ENCODE measurements at places on chromosomes 12 and 14.

DNA sequence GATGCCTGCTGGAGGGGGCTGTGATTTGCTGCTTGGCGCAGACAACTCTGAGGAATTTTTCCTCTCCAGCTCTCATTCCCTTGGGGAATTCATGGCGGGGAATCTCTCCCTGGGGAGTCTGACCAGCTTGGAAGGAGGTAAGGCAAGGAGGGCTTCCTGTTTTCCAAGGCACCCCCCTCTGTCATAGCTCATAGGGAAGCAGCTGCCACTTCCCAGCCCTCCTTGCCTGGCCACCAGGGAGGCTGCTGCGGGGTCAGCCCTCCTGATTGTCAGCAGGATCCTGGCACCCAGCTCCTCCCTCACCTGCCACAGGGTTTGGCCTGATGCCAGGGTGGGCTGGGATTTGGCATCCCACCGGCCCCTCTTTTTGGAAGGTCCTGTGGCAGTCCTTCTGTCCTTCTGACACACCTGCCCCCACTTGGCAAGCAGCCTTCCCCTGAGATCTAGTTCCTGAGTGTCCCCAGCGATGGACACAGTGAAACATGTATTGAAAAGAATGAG, 74.9 kb downstream of the TSPAN9 start:
- DNase-seq = no peak

DNA sequence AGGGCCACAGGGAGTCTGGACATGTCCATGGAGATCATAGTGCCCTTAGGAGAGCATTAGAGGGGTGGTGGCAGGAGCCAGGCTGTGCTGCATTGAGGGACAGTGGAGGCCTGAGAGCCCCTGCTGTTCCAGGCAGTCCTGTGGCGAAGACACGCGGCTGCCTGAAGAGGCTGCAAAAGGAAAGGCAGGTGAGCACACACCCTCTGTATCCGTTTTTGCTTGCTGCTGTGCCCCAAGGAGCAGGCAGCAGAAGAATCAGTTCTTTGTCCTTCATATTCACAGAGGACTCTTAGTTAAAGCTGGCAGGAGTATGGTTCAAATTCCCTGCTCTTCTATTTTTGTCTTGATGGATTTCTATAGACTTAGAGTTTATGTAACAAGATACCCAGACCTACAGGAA, 4.5 kb downstream of the SLC35E3 start:
- DNase-seq = no peak

GRCh38 chr14:96081224-96081623, 42.1 kb downstream of the C14orf132 start:
- no peak for DNase-seq

- DNase-seq = no peak
These were observed 90.4 kb downstream of the RBM19 start for GRCh38 chr12:113875691-113876090.

DNA sequence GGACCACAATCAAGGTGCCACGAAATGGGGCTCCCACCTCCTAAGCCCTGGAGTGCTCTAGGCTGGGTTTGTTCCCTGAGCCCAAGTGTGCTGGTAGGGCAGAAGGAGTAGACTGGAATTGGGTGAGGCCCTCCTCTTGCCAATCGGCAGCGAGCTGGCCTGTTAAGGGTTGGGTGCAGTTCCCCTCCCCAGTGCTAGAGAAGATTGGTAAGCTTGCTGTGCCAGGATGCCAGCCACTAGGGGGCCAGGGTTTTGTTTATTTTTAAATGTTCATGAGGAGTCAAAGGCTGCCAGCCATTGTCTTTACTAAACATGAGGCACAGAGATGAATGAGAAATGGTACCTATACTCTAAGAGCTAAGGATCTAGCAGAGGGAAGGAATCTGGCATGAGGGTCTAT, 79.7 kb downstream of the SPTB start:
- DNase-seq = no peak

DNA sequence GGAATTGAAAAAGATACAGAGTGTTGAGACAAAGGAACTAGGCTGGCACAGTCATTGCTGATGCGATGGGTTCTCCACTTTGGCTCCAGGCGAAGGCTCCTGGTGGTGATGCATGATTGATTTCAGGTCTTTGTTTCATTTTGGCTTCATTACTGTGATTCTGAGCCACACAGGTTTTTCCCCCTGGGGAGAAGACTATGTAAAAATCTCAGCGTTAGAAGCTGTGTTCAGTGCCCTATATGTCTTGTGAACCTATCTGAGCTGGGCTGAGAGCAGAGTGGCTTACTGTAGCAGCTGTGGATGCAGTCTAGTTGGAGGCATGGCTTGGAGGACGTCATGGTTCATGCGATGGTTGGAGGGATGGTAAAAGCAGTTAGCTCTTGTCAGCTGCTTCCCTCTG, 54.0 kb downstream of the GPATCH2L start:
- no peak for DNase-seq

DNA sequence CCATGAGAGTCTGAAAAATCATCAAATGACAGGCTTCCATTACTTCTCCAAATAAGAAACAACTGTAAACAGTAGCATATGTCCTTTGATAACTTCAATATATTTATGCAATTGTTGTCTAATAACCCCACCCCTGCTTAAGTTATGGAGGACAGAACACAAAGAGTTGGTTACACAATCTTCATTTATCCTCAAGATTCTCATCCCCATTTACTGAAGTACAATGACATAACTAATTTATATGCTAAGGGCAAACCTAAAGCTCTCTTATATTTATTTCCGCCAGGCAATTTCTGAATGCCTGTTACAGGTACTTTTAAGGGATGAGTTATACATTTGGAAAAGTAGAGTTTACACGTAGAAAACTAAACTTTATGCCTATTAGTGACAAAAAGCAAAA, 12.3 kb downstream of the SCAF11 start:
- no peak for DNase-seq

GRCh38 chr12:96044017-96044942, 8.9 kb upstream of the LTA4H start:
- DNase-seq = no peak

GRCh38 chr12:64137117-64137516, 85.0 kb downstream of the KICS2 start:
- no peak for DNase-seq

GRCh38 chr12:79455286-79455685, 235.5 kb downstream of the PAWR start:
- peak; percentile 15 for DNase-seq

DNA sequence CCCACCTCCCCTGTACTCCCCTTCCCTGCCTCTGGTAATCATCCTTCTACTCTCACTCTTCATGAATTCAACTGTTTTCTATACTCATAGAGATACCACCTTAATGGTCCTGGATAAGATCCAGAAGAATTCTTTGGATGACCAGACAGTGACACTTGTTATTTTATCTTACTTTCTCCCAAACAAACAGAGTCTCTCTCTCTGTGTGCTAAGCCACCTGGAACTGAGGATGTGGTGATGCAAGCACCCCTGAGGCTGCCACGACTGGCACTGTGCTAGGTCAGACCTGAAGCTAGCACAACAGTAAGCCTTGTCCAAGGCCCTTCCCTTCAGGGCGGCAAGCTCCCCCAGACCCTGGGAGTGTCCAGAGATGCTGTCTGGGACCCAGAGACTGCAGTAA, 250.2 kb downstream of the C12orf50 start:
- DNase-seq = no peak

DNA sequence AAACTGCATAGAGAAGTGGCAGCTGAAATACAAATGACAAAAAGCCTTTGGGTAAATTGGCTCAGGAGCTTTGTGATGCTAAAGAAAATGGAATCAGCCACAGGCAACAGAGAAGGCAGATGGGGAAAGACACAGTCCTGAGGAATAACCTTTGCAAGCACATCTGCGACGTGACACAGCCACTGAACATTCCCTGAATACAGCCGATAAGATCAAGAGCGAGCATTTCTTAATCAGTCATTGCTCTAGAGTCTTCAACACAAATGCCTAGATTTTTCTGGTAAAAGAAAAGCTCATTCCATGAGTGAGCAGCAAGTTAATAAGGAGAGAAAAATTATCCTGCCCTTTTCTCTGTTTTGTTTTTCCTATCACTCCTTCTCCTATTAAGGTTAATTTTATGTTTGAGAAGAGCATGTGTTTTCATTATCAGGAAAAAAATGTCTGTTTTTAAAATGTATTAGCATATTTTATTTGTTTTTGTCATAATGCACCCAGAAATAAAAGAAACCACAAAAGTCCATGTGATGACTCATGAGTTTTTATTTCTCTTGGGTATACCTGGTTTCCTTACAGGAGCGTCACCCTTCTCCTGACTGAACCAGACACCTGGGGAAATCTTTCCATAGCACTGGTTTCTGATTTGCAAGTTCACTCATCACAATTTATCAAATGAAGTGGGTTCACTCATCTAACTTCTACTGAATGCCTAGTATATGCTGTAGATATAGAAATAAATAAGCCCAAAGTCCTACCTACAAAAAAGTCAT, 45.4 kb upstream of the PCED1B start:
- no peak for DNase-seq

- no peak for DNase-seq
These were observed 451.8 kb downstream of the ADAMTS20 start for GRCh38 chr12:43100231-43100630.

DNA sequence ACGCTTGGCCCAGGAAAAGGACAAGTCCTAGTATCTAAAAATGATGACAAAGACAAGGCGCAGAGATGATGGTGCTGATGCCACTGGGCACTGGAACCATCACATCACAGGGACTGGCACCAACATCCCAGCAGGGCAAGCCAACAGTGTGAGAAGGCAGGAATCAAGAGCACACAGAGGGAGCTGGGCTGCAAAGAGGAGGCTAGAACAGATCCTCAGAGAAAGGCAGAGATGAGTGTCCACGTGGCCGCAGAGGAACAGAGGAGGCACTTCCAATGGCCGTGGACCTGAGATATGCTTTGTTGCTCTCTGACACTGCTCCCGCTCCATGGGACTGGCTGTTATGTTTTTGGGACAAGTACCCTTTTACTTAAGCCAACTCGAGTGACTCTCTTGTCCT, 17.9 kb downstream of the FOXN3 start:
- no peak for DNase-seq
